ENCODE measurements at places on chromosomes 11 and 22.

- no peak for DNase-seq
Measured at GRCh38 chr11:63937713-63938478, 906 bp upstream of the NAA40 start.

DNA sequence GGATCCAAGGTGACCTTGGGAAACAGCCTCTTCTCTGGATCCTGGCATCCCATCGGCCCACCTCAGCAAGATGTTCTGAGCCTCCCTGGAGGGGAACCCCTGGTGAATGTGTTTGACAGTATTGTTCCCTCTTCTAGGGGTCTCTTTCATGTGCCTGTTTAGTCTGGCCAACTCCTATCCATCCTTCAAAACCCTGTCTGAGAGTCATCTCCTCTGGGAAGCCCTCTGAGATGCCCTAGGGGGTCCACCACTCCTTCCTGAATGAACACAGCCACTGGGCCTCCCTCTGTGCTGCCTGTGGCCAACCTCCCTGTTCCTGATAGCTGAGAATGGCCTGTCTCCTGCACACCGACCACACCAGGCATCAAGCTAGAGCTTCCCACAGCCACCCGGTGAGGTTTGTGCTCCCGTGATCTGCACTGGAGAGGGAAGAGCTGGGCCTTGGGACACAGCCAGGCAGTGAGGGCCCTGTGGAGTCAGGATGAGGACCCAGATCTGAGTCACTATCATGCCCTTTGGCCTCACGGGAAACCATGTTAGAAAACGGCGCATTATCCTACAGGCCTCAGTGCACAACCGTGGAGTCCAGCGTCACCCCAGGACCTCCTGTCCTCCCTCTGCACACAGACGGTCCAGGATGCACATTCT is 8.8 kb downstream of the WNT7B start:
- DNase-seq = no peak

DNA sequence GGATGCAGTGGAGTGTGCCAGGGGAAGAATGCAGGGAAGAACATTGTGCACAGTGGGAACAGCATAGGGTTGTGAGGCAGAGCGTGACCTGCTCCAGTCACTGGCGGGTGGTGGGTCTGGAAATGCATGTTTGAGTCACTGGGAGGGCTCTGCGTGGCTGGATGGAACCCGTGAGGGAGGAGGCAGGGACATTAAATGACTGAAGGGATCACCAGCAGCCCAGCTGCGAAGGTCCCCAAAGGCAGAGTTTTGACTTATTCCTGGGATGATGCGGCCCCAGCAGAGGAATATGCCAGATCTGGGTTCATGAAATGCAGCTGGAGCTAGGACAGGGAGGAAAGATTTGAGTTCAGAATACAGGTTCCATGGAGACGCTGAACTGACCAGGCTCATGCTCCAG is 104.0 kb upstream of the FGF3 start:
- DNase-seq = no peak

- no peak for DNase-seq
Measured at GRCh38 chr11:78740199-78741071, 165.8 kb upstream of the NARS2 start.

DNA sequence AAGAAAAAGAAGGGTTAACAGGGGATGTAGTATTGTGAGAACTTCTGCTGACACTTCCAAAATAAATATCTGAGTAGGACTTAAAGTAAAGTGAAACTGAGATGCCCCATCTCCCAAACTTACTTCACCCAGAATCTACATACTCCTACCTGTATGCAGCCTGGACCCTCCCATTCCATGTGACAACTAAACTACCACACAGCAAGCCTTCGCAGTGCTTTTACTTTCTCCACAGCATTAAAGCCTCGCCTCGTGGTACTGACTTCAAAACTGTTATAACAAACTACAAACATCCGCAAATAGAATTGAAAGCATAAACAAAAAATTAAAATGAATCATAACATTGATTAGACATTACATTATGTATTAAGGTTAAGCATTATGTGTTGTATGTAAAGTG is 985 bp downstream of the MPZL2 start:
- DNase-seq = no peak

DNA sequence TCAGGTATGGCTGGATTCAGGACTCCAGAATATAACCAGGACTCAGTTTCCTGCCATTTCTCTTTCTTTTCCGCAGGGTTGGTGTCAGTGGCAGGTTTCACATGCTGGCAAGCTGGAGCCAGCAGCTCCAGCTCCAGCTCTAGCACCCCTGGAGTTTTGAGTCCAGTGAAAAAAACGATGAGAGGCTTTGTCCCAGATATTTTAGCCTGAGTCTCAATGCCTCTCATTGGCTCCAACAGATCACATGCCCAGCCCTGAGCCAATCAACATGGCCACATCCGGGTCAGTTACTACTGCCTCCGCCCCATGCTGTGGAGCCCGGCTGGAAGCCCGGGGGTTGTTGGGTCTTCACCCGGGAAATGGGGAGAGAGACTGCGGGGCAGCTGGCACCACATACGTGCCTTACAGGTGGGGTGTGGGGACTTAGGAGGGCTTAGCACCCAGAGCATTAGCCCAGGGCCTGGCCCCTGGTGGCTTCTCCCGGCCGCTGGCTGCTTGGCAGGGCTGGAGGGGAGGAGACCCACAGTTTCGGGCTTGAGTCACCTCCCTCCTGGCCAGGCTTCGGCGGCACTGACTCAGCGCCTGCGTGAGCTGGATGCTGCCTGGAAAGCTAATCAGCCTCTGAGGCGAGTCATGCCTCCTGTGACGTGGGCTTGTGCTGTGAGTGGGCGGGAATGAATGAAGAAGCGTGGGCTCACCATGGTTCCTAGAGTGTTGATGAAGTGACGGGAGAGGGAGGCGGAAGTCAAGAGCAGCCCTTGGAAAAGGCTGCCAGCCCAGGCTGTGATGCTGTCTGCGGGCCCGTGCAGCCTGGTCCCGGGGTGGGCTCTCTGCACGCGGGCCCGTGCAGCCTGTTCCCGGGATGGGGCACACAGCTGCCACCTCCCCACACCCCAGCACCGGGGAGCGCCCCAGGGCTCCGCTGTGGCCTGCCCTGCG is 15.3 kb upstream of the MRTFA start:
- DNase-seq = peak; percentile 14

GRCh38 chr11:60314635-60315321 is 12.3 kb upstream of the MS4A6E start:
- DNase-seq = no peak

- no peak for DNase-seq
Measured at GRCh38 chr11:2739531-2740274, 39.9 kb upstream of the KCNQ1OT1 start.

DNA sequence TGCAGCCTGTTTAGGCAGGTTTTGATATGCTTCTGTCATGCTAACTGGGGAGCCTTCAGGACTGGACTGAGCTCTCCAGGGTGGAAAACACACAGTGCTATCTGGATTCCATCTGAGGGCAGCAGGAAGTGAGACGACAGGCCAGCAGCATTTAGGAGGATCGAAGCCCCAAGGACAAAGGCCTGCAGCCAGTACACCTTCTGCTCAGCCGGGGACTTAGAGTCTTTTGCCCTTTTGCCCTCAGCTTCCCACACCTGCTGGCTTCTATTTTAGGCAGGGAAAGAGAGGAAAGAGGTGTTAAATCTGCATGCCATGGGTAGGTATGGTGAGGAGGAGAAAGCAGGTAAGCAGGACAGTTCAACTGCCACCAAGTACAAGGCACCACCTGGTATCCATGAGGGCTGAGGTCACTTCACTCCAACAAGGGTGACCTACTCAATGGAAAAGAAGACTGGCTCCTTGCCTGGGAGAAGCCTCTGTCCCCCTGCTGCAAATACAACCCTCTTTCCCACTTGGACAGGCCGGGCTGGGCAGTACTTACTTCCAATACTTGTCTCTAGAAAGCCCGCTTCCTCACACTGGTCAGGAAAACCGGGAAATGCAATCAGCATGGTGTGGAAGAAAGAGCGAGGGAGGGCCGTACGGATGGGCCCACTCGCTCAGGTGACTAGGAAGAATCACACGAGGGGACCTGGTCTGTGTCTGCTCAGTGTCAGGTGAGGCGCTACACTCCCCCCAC is 12.3 kb downstream of the LARGE2 start:
- DNase-seq = no peak

- no peak for DNase-seq
Measured at GRCh38 chr11:16613262-16613511, 125.3 kb upstream of the C11orf58 start.

GRCh38 chr11:9201372-9202162 is 63.6 kb downstream of the DENND5A start:
- no peak for DNase-seq

- DNase-seq = no peak
Measured at GRCh38 chr11:92152245-92152644, 72.4 kb upstream of the FAT3 start.

DNA sequence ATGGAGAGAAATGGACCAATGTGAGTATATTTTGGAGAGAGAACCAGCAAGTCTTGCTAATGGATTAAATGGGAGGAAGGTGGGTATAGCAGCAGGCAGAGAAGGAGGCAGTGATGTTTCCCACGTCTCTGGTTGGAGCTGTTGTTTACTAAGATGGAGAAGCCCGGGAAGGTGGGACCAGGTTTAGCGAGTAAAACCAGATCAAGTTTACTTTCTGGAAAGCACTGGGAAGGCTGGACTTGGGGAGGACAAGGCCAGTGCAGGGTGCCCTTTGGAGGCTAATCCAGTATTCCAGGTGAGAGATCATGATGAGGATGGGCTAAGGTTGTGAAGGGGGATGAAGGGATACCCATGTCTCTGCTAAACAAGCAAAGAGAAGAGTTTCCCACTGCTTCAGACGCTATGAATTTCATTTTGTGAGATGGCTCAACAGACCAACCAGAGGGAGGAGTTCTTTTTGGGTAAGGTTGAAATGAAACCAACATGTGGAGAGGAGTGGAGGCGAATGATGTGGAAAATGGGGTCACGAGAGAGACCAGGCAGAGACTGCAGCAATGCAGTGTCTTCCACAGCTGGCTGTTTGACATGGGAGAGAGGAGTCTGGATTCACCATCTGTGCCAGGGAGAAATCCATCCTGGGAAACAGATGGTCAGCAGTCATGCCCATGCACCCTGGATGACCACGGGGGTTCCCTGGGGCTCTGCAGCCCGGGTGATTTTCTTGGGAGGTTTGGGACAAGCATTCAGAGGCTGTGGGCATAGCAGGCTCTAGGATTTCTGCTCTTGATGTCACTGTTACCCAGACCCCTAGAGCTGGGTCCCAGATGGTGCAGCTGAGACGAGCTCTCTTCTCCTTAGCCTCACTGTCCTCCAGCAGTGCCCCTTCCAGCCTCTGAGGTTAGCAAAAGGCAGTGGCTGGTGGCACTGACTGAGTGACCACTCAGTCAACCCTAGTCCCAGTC is 24.9 kb downstream of the COMMD9 start:
- no peak for DNase-seq

- no peak for DNase-seq
Measured at GRCh38 chr11:44564670-44565210, 723 bp upstream of the CD82 start.

DNA sequence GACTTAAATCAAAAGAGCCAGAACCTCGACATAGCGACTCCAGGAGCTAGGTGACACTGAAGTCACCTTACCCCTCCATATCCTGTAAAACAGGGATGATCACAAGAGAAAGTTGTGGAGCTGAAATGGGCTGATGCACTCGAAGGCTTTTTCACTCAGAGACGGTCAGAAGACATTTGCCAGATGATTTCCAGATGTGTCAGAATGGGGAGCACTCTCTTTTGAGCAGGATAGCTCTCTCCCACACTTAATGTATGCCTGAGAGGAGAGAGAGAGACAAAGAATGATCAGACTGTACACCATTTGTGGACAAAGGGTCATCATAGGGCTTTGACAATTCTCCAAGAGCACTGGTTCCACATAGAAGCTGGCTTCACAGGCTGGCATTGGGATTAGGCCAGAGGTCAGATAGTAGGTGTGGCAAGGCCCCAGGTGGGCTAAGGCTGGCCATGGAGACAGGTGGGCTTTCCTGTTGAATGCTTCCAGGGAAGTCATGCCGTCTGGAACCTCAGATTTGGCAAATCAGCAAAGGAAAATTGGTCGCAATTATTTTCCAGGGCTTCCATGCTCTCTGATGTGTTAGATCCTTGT is 42.3 kb upstream of the ETS1 start:
- no peak for DNase-seq

- no peak for DNase-seq
Measured at GRCh38 chr11:85431319-85431718, 195.8 kb downstream of the DLG2 start.

DNA sequence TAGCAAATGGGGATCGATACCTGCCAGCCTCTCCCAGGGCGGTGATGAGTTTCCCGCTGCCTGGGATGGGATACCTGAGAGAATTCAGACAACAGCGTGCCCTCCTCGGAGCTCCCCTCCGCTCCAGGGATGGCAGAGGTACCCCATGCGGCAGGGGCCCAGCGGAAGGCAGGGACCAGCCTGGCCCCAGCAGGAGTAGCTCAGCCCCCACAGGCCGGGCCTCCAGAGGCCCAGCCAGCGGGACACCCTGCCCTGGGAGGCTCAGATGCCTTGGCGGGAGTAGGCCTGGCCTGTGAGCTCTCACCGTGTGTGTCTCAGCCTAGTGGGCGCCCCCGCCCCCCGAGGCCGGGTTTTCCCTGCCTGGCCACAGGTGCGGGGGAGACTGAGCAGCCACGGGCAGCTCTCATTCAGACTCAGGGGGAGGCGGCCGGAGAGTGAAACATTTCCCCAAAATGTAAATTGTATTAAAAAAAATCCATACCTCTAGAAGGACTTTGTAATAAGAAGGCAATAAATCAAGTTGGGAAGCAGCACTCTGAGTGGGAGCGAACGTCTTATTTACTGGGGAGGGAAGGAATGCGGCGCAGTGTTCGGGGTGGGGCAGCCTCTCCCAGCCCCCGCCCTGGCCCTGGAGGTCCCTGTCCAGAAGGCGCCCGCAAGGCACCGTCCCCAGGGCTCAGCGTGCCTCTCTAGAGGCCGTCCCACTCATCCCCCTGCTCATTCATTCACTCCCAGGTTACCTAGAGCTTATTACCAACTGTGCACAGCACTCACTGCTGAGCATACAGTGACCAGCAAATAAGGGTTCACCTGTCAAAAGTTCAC is 888.0 kb downstream of the BRD1 start:
- no peak for DNase-seq

GRCh38 chr22:26273011-26273675 is 103.9 kb downstream of the SEZ6L start:
- no peak for DNase-seq

DNA sequence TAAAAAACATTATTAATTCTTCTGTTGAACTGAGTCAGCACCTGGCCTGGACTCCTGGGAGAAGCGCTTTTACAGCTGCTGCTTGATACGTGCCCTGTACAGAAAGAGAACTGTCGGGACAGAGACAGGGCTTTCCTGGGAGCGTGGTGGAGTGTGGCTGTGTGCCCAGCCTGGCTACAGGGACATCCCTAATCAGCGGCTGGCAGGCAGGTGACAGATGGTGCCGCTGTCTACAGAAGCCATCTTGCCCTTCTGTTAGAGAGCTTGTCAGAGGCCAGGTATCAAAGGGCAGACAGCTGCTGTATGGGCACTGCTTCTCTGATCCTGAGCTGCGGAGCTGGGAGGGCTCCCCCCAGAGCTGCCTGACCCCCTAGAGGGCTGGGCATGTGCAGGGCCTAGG is 361.8 kb downstream of the TENM4 start:
- no peak for DNase-seq

DNA sequence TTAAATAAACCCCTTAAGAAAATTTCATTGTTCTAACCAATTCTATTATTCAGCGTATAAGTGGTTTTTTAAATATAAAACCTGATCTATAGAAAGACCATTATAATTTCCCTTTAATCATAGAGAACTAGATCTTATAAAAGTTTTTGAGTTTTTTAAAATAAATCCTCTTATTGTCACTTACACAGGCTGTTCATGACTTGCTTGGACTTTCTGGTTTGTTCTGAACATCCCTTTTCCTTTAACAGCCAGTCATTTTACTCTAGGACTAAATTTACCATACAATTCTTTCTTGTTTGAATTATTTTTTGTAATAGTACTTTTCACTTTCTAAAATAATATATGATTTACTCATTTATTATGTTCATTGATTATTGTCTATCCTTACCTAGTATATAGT is 4.7 kb downstream of the NXPE2 start:
- no peak for DNase-seq

Measured in naive thymus-derived CD8-positive, alpha-beta T cell (primary cell).